ENCODE measurements at places on chromosomes 2 and 18.

DNA sequence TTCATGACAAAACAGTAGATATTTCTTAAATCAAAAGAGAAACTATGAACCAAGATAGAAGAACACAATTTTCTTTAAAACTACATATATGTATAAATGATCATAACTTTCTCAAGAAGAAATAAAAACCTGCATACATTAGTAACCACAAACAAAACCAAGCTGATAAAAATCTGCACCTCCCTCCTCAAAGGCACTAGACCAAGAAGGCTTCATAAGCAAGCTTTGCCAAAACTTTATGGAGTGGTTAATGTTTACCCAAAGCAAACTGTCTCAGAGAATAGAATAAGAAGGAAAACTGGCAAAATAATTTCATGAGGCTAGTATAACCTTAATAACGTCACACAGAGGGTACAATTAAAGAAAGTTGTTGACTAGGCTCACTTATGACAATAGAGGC is 138.3 kb downstream of the ZBTB7C start:
- no peak for DNase-seq

DNA sequence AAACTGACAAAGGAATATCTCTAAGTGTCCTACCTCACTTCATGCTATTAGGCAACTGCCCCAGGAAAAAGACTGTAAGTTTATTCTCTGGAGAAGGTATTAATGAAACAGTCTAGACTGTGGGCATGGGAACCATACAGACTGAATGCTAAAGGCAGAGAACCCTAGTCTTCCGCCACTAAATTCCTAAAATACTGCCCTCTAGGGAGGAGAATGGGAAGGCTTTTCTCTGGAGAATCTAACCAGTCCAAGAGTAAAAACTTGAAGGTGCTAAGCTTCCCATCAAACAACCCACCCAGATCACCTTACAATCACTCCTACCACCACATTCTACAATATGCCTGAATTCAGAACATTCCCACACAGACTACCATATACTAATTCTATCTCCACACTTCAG is 3.4 kb downstream of the SRBD1 start:
- no peak for DNase-seq

DNA sequence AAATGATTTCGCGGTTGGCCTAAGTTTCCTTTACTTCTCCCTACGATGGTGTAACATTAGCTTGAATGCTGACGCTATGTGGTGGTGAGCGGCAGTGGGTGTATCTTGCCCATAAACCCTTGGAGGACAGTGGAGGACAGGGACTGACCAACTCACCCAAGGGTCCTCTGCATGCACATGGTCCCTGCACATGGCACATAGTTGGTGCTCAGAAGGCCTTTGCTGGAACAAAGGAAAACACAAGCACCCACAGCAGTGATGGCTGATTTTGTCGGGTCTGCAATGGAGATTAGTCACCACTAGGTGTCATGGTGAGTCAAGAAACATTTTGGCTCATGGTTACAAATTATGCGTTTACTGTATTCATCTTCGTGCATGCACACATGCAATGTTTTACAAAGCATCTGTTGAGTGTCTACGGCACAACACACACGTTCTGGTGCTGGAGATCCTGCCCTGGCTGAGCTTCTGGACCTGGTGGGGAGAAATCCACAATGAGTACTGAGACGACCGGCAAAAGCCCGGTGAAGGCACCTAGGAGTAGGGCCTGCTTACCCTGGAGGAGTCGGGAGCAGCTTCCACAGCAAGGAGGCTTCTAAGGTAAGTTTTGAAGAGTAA is 44.0 kb downstream of the PDCL3 start:
- no peak for DNase-seq

GRCh38 chr2:15734674-15735483 is 143.2 kb downstream of the DDX1 start:
- no peak for DNase-seq

GRCh38 chr18:21686282-21687105 is 18.1 kb downstream of the ABHD3 start:
- no peak for DNase-seq

DNA sequence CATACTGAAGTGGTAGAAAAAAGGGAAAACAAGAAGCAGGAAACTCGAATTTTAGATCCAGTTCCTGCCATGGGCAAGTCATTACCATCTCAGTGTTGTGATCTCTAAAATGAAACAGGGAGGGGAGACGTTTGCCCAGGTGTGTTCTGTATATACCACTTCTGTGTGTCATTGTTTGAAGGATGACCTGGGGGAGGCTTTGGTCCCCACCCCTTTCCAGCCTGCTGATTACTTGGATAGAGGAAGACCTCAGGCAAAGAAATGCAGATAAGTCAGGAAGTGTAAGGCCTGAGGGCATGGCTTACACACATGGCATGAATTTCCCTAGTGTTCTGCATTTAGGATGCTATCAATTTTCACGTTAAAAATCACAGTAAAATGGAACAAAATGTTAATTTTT is 205.2 kb upstream of the CXCR4 start:
- no peak for DNase-seq

DNA sequence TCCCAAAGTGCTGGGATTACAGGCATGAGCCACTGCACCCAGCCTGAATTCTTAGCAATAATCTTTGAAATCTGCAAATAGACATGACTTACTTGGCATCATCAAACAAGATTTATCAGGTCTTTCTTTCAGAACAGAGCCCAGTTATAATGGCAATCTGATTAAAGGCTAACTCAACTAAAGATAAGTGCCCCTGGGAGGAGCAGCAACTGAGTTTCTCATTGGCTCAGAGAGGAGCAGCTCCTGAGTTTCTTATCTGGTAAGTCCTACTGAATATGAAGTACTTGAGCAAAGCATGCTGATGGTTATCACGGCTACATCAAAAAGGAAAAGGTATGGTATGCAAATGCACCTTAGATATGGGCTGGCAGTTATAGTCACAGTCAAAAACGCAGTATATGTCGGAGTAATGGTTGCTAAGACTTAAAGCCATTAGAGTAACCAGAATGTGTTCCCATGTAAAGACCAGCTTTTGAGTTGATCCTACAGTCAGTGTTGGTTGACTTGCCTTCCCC is 15.0 kb upstream of the AP1S3 start:
- no peak for DNase-seq

DNA sequence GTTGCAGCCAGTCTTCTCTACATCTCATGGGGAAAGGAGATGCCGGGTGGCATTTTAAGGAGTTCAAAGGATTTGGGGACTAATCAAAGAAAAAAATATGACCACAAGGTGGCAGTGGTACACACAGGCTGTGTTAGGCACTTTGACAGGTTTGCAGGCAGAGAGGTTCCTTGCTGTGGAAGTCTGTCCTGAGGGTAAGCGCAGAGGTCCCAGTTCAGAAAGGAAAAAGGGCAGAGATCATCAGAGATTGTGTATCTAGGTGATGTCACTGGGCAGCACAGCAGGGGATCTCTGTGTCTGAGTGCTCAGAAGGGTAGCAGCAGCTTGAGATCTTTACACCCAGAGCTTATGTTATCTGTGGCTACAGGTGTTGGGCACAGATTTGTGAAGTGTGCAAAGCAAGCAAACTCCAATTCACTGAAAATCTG is 231.4 kb downstream of the LRRTM1 start:
- DNase-seq: peak; percentile 46

DNA sequence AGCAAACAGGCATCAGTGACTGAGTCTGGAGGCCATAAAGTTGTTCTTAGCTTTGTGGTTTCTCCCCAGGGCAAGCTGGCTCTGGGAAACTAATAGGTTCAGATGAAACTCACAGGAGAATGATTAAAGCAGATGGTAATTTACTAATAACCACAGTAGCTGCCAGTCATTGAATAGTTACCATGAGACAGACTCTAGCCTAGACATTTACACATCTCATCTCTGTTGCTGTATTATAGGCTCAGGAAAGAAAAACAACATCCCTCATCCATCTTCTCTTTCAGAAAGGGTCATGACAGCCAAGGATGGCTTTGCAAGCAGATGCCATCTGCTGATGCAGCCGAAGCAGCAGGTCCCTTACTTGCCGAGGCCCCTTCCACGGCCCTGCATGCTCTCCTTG is 314.0 kb upstream of the ID2 start:
- no peak for DNase-seq

GRCh38 chr18:79534356-79534755 is 138.6 kb downstream of the NFATC1 start:
- no peak for DNase-seq
